ENCODE measurements at places on chromosomes 11 and 22.

DNA sequence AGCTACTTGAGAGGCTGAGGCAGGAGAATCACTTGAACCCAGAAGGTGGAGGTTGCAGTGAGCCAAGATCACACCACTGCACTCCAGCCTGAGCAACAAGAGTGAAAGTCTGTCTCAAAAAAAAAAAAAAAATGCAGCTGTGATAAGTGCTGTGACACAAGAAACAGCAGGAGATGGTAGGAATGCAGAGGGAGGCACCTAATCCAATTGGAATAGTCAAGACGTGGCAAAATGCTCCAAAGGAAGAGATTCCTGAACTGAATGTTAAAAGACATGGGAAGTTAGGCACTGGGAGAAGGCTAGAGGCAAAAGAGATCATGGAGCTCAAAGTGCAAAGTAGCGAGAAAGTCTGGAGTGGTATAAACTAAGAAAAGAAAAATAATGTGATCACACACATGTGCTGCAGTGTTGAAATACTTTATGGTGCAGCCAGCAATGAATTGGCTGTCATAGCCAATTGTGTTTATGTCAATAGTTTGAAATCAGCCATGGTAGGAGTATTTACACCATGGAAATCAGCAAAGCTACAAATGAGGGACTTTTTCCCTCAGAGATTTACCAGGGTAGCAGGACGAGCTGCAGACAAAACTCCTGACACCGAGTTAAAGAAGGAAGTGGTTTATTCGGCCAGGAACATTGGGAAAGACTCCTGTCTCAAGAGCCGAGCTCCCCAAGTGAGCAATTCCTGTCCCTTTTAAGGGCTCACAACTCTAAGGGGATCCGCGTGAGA lies 40.9 kb upstream of the LIPT2 start:
- DNase-seq: no peak

GRCh38 chr11:64921384-64921783 lies 3.1 kb upstream of the PPP2R5B start:
- no peak for DNase-seq

DNA sequence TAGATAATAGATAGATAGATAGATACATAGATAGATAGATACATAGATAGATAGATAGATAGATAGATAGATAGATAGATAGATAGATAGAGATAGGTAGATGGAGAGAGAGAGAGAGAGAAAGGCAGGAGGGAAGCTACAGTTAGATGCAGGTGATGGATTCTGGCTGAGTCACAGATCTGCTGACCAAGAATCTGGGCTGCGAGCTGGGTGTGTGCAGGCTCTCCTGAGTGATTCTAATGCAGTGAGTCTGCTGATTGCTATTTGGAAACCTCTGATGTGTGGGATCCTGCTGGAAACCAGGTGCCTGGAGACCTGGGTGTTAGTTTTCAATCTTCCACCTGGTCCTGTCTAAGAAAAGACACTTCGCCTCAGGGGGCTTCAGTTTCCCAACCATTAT lies 1441.8 kb downstream of the TBC1D22A start:
- no peak for DNase-seq

DNA sequence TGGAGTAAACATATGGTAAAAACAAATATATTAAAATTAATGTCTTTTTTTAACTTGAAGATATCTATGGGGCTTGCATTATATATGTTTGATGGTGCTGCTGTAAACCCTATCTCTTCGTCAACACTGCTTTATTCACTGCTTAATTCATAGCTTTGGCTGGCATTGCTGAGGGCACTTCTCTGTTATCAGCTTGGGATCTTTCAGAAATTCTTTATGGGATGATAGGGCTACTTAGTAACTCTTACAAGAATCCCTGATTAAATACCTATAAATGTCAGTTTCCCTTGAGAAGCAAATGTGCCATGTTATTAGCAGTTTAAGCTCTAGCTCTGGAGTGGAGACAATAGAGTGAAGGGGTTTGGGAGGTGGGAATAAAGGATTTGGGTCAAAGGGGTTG lies 112.3 kb downstream of the SWAP70 start:
- DNase-seq: no peak

DNA sequence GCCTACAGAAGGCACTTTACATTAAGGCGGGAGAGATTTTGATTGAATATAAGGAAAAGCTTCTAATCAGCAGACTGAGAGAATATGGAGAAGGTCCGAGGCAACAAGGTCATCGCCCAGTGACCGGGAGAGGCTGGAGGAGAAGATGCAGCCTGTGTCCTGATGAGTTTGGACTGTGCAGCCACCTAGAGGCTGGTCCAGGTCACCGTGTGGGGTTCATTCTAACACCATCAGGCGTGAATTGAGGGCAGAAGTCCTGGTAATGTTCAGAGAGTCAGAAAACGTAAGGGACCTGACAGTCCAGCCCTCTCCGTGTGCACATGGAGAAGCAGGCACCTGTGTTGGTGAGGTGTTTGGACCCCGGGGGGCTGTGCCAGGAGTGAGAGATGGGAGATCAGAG lies 102.7 kb downstream of the FEZ1 start:
- DNase-seq: no peak

DNA sequence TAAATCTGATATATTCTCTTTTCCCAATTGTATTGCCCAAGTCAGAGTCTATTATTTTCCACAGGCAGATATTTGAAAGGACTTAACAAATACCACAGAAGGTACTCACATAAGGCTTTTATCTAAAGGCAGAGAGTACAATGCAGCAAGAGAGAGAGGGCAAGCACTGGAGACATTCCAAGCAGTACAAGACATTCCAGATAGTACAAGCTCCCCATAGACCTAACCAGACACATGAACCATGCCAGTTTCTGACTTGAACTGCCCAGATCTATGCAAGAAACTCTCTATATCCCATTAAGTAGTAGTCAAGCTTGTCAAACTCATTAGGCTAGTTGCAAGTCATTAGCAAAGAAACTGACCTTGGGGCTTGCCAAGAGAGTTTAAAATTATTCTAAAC lies 11.2 kb upstream of the MS4A6E start:
- DNase-seq: no peak

GRCh38 chr11:123212406-123212805 lies 17.4 kb upstream of the CLMP start:
- no peak for DNase-seq

GRCh38 chr11:8913961-8914660 lies 3.1 kb downstream of the AKIP1 start:
- DNase-seq: peak; percentile 47

DNA sequence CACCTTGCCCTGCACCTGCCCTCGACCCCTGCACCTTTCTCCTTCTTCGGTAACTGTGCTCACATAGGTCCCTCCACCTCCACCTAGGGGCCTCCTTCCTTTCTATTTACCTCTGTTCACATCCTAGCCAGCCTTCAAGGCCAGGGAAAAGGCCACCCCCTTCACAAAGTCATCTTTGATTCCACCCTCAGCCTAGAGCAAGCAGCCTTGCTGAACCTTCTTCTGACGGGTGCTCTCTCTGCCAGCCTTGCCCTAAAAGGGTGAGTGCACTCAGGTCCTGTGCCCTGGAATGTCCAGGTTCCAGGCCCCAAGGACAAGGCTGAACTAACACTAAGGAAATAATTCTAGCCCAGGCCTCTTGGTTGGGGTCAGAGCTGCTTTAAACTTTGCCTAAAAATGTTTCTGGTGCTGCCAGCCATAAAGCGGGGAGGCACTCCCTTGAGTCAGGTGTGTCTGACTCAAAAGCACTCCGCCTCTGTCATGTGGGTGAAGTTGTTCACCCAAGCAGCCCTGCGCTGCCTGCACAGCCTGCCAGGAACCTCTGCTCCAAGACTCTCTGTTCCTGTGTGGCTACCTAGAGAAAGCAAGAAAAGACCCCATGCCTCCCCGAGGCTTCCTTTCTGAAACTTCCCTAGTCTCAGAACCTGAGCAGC lies 9.2 kb upstream of the FAM83F start:
- no peak for DNase-seq

DNA sequence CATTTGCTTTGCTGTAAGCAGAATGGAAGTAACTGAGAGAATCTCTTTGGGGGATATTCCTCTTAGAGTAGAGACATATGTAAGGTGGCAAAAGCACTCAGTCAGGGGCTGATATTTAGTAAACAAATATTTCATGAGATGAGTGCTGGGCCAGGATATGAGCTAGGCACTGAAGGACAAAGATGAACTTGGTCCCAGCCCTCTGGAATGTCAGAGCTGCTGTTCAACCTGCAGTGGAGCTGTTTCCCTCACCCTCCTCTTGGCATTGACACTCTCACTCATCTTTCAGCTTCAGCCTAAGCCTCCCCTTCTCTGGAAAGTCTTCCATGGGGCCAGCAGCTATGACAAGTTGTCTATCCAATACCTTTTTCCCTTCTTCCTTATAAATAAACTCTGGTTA lies 22.2 kb downstream of the RASSF10 start:
- no peak for DNase-seq

DNA sequence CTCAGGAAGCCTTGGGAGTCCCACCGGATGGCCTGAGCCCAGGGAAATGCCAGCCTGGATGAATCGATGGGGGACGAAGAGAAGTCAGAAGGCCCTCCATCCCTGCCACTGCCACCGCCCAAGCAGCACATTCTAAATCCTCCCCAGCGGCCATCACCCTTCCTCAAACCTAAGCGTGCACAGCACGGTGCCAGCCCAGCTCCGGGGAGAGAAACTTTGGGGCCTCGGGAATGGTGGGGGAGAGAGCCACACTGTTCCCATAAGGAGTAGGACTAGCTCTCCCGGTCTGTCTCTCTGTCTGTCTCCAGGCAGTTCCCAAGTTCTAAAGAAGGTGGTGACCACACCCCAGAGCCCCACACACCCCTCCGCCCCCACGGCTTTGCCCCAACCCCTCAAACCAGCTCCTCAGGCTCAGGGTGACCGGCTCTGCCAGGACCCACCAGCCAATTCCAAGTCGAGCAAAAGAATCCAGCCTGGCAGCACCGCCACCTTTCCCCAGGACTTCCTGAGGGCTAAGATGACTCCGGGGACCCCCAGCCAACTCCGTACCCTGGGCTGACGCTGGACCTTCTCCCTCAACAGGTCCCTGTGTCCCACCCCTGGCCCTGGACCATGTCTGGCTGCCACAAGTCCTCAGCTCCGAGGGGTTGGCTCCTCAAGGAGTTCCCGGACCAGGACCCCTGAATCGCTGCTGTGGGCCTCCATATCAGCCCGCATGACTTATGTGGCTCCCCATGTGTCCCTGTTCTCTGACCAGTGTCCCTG lies 2.7 kb downstream of the AHNAK start:
- no peak for DNase-seq

GRCh38 chr11:15714641-15715399 lies 600.1 kb downstream of the INSC start:
- DNase-seq: no peak

Data from retina (tissue), 1 donor.